Endodermal cell (in vitro differentiated cells): ENCODE measurements at places on chromosomes 7 and 10.

GRCh38 chr7:44084701-44085100, 2.4 kb upstream of the POLM start:
- no peak for DNase-seq

DNA sequence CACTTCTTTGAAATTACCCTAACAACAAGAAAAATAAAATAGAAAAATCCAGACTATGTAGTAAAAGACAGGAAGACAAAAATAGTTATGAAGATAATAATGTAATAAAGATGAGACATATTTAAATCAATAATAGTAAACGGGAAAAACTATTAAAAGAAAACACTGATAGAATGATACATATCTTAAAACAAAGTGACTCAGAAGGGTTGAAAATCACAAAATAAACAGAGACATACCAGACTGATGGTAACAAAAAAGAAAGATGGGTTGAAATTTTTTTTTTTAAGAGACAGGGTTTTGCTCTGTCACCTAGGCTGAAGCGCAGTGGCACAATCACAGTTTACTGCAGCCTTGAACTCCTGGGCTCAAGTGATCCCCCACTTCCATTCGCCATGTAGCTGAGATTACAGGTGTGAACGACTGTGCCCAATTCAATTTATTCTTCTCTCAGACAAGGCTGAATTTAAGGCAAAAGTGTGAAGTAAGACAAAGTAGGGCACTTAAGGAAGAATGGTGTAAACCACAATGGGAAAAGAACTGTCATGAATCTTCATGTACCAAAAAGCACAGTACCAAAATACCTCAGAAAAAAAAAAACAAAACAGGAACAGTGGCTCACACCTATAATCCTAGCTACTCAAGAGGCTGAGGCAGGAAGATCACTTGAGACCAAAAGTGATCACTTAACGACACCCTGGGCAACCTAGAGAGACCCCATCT, 47.4 kb downstream of the LMBR1 start:
- DNase-seq, result no peak

DNA sequence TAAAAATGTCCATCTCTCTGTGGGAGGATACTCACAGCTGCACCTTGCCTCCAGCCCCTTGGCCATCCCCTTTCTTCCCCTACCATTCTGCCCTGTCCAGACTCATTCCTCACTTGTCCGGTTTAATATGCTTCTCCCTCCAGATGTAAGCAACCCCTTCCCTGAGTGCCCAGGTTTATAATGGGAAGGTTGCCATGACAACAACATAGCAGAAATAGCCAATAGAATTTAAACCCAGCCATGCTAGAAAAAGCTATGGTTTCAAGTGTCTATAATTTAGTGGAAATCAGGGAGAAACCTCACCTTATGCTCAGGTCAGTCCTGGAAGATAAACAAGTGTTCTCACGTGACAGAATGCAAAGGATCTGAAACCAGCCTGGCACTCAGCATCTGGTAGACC, 196.0 kb upstream of the FZD8 start:
- no peak for DNase-seq

DNA sequence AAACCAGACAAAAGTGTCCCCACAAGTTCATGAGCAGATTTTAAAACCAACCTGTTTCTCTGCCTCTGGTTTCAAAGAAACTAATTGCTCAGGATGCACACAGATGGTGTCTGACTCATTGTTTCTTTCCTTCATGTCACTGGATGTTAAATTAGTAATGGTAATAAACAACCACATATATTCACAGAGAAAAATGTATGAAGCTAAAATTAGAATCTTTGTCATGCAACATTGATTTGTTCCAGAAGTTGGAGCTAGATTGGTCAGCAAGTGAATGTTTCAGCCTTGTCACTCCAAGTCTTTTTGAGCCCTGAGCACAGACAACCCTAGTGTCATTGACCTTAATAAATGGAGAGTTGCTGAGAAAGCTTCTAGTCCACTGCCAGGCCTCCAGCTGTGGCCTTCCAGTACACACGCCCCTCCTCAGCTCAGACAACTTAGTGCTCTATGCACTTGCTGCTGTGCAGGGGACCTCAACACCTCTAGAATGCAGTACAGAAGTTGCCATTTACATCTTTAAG, 175.9 kb downstream of the CCDC71L start:
- no peak for DNase-seq

DNA sequence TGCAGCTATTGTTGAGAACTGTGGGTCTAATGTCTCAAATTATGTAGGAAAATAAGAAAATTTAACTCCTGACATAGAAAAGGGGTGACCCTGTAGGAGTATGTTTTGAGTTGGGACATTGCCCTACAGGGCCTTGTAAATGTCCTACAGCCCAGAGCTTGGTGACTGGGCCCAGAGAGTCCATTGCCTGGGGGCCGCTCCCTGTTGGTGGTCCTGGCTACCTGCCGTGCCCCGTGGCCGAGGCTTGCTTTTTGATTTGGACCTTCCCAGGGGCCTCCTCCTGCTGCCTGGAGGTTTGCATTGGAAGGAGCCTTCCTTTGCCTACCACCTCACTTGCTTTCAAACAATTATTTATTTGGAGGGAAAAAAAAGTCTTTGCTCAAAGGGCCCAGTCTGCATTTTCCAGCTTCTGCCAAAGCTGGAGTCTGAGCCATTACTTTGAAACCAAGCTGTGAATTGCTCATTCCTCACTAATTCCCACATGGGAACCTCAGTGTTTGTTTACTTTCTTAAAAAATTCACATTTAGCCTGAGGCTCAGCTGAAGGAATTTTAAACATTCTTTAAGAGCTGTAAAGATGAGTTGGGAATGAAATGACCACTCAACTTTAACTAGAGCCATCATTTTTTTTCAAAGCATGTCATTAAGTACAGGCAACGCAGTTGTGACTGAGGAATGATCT, 355.0 kb downstream of the GLRX3 start:
- no peak for DNase-seq

DNA sequence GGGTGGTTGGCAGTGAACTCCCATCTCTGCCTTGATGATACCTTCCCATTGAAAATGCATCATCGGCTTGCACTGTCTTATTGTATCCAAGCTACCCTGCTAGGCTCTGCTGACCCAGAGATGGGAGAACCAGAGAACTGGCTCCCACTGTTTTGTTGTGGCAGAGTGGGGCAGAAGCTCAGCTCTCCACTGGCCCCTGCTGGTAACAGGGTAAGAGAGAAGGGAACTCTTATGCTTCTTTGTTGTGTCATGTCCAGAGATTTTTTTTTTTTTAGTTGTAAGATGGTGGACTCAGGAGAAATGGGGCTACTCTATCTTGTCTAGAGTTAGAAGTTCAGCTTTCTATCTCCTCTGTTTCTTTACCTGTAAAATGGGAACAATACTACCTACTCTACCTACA, 100.5 kb upstream of the SDK1 start:
- peak; percentile 88 for DNase-seq

GRCh38 chr7:136971776-136972175, 103.3 kb downstream of the CHRM2 start:
- no peak for DNase-seq

DNA sequence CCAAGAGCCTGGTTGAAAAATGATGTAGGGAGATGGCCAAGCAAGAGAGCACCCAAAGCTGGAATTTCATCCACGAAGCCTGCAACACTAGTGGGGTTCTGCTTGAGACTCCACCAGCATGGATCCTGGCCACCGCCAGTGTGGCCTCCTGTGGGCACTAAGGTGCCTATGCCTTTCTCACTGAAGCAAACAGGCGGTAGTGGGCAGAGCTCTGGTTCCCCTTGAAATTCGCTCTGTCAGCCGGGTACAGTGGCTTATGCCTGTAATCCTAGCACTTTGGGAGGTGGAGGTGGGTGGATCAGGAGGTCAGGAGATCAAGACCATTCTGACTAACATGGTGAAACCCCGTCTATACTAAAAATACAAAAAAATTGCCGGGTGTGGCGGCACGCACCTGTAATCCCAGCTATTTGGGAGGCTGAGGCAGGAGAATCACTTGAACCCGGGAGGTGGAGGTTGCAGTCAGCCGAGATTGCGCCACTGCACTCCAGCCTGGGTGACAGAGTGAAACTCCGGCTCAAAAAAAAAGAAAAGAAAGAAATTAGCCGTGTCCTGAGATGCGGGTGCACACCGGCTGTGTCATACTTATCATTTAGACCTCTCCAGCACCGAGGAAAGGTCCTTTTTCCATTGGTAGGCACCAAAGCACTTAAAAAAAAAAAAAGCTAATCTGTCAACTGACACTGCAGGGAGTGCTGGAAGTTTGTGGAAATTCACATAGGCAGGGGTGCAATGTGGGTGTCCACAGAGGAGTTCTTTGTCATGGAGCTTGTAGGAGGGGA, 28.3 kb downstream of the CCM2 start:
- no peak for DNase-seq

DNA sequence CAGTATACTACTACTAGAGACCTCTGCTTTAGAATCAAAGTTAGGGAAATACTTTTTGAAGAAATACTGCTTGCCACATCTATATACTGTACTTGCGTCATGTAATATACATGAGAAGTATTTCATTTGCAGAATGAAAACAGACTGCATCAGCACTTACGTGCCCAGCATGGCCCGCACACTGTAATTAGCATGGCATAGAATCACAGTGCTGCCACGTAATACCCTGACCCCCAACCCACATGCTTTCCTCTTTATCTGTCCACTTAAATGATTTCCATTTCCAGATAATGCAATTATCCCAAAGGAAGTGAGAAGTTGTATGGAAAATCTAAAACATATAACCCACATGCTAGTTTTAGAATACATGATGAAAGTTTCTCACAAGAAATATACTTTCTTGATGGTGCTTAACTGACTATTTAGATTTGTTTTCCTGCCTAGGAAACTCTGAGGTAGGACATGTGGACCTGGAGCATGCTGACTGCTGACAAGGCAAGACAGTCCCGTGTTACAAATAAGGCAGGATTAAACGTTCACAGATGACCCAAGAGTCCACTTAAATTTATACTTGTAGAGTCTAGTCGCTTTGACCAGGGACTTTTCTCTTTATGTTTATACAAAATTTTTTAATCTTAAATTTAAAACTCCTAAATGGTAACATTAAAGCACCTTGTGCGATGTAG, 12.6 kb downstream of the USP6NL start:
- DNase-seq, result no peak

DNA sequence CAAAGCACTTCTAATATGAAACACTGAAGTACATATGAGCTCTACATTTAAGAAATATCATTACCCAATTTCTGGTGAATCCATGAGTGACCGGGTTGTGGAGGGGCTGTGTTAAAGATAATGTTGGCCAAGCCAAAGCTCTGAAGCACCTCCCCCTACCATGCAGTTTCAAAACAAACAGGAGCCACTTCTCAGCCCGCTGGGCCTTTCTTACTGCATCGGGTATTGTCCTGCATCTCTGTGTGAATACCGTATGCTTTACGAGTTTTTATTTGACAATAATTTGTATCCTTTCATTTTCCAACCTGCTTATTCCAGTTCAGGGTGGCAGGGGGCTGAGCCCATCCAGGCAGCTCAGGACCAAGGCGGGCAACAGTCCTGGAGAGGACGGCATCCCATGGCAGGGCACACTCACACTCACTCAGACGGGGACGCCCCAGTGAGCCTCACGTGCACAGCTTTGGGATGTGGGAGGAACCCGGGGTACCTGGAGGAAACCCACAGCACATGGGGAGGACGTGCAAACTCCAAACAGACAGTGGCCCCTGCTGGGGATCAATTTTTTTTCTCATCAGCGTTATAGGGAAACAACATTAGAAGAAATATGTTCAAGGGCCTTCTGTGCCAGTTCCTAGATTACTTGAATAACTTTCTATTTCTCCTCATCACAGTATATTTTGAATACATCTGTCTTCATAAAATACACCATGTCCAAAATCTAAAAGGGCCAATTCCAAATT, 1.9 kb downstream of the RNF32 start:
- DNase-seq, result no peak

- DNase-seq, result peak; percentile 85
Observed at GRCh38 chr10:34906067-34906965, 91.2 kb upstream of the PARD3 start.

- no peak for DNase-seq
Observed at GRCh38 chr10:72904806-72905205, 11.3 kb downstream of the OIT3 start.

DNA sequence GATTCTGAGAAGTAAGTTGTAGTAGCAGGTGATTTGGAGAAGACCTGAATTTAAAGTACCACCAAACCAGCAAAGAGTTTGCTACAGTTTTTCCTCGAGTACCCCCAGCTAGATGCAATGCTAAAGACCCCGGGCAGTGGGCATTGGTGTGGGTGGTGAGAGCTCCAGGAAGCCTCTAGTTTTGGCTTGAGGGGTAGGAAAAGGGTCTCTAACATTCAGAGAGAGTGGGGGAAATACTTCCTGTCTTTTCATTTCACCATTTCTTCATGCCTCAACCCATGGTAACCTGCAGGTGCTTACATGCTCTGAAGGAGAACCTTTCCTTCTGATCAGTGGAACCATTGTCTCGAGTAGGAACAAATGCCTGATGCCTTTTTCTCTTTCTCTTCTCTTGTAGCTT, 352.2 kb downstream of the CALN1 start:
- no peak for DNase-seq

DNA sequence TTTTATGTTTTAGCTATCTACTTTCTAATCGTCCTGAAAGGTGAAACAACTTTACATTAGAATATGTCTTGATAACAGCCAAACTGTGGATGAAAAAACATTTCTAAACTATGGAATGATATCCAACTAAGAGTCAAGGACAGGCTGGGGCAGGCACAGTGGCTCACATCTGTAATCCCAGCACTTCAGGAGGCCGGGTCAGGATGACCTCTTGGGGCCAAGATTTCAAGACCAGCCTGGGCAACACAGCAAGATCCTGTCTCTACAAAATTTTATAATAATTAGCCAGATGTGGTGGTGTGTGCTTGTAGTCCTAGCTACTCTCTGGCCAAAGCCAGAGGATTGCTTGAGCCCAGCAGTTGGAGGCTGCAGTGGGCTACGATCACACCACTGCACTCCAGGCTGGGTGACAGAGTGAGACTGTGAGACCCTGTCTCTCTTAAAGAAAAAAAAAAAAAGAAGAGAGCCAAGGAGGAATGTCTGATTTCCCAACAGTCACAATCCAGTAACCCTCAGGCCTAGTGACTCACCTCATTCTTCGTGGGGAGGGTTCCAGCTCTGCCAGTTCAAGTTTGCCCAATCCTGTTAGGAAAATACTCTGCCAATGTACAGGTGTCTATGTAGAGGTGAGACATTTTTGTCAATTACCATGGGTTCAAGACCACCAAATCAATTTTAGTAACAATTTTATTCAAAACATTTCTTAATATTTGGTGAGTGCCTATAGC, 14.6 kb upstream of the FZD1 start:
- DNase-seq, result no peak

DNA sequence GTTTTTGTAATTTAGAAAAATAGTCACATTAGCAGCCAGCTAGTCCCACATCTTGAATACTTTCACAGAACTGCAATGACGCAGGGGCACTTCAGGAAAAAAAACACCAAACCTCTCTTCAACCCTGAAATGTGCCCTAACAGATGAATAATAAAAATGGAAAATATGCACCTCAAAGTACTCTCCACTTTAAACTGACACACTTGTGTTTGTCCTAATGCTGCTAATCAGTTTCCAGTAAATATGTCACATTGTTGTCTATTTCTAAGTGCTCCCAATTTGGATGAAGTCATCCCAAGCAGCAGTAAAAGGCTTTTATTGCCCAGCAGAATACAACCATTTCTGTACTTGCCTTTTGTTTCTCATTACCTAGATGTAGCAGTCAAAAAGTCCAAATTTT, 86.7 kb downstream of the PARD3 start:
- DNase-seq, result no peak

- DNase-seq, result peak; percentile 93
Observed at GRCh38 chr10:13099144-13099665, 758 bp upstream of the OPTN start.

- DNase-seq, result no peak
Observed at GRCh38 chr7:105887569-105888189, 11.3 kb upstream of the ATXN7L1 start.
